Aorta (tissue), 5 donors: ENCODE measurements at places on chromosomes 6 and 20. TPM values are rescaled to one million over a fixed set of nuclear protein-coding genes. Genes with fewer than 3 reads are reported as not detected.

MANEA gene
- polyA plus RNA-seq, result 4.1 TPM

SNX5 gene
- 56.1 TPM for polyA plus RNA-seq

ADGRB3 gene
- not detected for polyA plus RNA-seq

PACSIN1 gene
- not detected for polyA plus RNA-seq

MOXD1 gene
- not detected for polyA plus RNA-seq

C6orf15 gene
- not detected for polyA plus RNA-seq

ABHD16B gene
- polyA plus RNA-seq, result 0.38 TPM

LHFPL5 gene
- not detected for polyA plus RNA-seq

ARG1 gene
- not detected for polyA plus RNA-seq

TEAD3 gene
- polyA plus RNA-seq, result 16.7 TPM

TFAP2A gene
- polyA plus RNA-seq, result not detected

RCAN2 gene
- 137 TPM for polyA plus RNA-seq

SLC24A3 gene
- polyA plus RNA-seq, result 14.4 TPM

DAAM2 gene
- 30.4 TPM for polyA plus RNA-seq

CTAGE9 gene
- polyA plus RNA-seq, result not detected

FHL5 gene
- polyA plus RNA-seq, result 106 TPM

ANKEF1 gene
- polyA plus RNA-seq, result not detected

ARFGEF2 gene
- polyA plus RNA-seq, result 5.8 TPM

TP53TG5 gene
- polyA plus RNA-seq, result not detected

RAET1L gene
- not detected for polyA plus RNA-seq

CASS4 gene
- polyA plus RNA-seq, result 1.3 TPM

OR10C1 gene
- not detected for polyA plus RNA-seq

CDH22 gene
- polyA plus RNA-seq, result not detected

HSPA1L gene
- polyA plus RNA-seq, result 1.3 TPM

CST4 gene
- polyA plus RNA-seq, result not detected

OARD1 gene
- 21.7 TPM for polyA plus RNA-seq

DLL1 gene
- polyA plus RNA-seq, result 4.0 TPM

TGM3 gene
- 0.75 TPM for polyA plus RNA-seq

FOXA2 gene
- 0.88 TPM for polyA plus RNA-seq

PACRG gene
- 2.7 TPM for polyA plus RNA-seq

GRM1 gene
- 0.05 TPM for polyA plus RNA-seq

OR2H1 gene
- polyA plus RNA-seq, result not detected

GNRH2 gene
- not detected for polyA plus RNA-seq

BCAS1 gene
- polyA plus RNA-seq, result 0.51 TPM

TRIM40 gene
- polyA plus RNA-seq, result 2.9 TPM

RAB5IF gene
- 52.1 TPM for polyA plus RNA-seq

IBTK gene
- 20.0 TPM for polyA plus RNA-seq

SIM1 gene
- not detected for polyA plus RNA-seq

RSPO3 gene
- polyA plus RNA-seq, result not detected

KIF25 gene
- polyA plus RNA-seq, result 0.79 TPM

MLIP gene
- 1.5 TPM for polyA plus RNA-seq

PREX1 gene
- polyA plus RNA-seq, result 20.4 TPM

ACTL10 gene
- polyA plus RNA-seq, result 1.2 TPM

SLC17A1 gene
- polyA plus RNA-seq, result not detected

GPX5 gene
- not detected for polyA plus RNA-seq

SLC32A1 gene
- not detected for polyA plus RNA-seq

STX11 gene
- 4.6 TPM for polyA plus RNA-seq

RBCK1 gene
- polyA plus RNA-seq, result 118 TPM

DEFB121 gene
- polyA plus RNA-seq, result not detected

IL17A gene
- polyA plus RNA-seq, result not detected

ANKRD66 gene
- polyA plus RNA-seq, result not detected

CALHM6 gene
- polyA plus RNA-seq, result 0.82 TPM

FAM83B gene
- polyA plus RNA-seq, result not detected

CRISP2 gene
- polyA plus RNA-seq, result not detected
